Activated T-cell treated with anti-CD3 and anti-CD28 coated beads for 1 hour (primary cell): ENCODE measurements at places on chromosomes 13 and 19.

DNA sequence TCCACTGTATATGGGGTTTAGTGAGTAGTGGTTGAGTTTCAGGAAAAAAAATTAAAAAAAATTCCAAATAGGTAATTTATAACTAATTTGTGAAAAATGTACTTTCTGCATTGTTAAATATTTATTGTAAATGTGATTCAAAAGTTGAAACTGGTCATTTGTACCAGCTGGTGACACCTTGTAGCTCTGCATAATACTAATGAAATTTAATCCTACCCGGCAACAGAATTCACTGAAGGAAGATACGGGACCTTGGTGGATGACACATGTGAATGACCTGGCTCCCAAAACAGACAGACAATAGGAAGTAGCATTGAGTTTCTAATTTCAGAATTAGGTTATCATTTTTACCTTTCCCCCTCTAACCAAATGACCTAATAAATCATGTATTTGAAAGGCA, 73.8 kb downstream of the SLITRK6 start:
- no peak for DNase-seq

DNA sequence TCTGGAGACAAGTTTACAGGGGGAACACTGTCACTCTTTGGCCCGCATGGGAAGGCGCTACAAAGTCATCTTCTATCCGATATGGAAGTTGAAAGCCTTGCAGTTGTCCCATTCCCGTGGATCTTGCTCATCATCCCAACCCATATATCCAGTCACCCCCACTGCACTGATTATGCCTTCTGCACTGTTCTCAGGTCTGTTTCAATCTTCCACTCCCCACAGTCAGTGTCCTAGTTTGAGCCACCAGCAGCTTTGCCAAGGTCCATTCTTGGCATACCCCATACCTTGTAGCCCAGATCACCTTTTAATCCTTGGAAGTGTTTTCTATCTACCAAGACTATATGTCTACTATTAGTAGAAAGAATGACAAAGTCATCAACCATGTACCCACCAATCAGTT, 88.1 kb downstream of the MIPEP start:
- DNase-seq, result no peak

DNA sequence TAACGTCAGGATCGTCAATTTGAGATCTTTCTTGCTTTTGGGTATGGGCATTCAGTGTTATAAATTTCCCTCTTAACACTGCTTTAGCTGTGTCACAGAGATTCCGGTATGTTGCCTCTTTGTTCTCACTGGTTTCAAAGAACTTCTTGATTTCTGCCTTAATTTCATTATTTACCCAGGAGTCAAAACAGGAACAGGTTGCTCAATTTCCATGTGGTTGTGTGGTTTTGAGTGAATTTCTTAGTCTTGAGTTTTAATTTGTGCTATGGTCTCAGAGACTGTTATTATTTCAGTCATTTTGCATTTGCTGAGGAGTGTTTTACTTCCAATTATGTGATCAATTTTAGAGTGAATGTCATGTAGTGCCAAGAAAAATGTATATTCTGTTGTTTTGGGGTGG, 153.1 kb downstream of the PCDH17 start:
- no peak for DNase-seq

GRCh38 chr13:46717856-46718255, 79.1 kb downstream of the ESD start:
- DNase-seq, result no peak

GRCh38 chr13:33280923-33281322, 4.6 kb downstream of the STARD13 start:
- no peak for DNase-seq

DNA sequence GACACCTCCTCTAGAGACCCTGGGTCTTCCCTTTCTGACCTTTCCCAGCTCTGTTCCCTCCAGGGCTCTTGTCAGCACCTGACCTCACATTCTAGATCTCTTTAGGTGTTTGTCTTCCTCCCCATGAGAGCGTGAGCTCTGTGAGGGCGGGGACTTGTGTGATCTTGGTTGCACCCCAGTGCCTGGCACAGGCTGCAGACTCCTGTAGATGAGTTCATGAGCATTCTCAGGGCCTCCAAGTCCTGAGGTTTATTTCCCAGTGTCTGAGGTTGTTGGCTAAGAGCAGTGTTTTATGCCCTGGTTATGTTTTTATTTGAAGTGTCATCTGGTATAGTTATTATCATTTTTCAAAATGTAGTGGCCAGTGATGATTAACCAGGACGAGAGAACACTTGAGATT, 596 bp downstream of the CEACAM4 start:
- no peak for DNase-seq

DNA sequence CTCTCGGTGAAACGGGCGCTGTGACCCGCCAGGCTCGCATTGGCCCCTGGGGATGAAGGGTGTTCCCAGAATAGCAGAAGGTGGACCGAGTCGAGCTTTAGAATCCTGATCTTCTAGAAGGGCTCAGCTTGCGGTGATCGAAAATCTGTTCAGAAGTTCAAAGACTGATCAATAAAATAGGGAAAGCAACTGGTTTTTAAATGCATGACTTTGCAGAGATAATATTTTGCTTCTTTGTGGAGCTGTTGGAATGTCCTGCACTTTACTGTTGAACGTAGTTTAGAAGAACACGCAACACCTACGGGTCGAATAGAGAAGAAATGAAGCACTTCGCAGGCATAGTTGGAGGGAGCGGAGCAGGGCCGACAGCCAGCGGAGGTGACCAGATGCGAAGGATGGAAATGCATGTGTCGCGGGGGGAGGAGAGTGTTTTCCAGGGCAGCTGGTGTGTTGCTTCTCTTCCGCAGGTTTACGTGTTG, 766 bp downstream of the CEBPG start:
- no peak for DNase-seq

DNA sequence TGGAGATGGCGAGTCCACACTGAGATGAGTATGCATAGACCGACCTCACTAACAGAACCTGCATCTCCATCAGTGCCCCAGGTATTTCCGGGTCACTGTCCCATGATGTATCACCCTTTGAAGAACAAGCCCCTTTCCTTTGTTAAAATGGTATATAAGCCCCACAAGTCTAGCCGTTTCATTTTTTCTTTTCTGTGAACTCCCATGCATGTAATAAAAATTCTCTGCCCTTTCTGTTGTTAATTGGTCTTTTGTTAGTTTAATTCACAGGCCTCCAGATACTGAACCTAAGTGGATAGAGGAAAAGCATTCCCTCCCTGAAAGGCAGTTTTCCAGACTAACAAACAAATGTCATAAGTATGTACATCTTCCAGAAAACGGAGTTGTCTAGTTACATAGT, 15.0 kb upstream of the CD177 start:
- no peak for DNase-seq

- DNase-seq, result no peak
Observed at GRCh38 chr13:46487748-46488147, 65.2 kb upstream of the LRCH1 start.

GRCh38 chr19:42037649-42038048, 32.4 kb downstream of the GRIK5 start:
- DNase-seq, result no peak

GRCh38 chr13:109586509-109587346, 199.7 kb downstream of the IRS2 start:
- DNase-seq, result no peak

GRCh38 chr13:48574041-48574796, 41.3 kb upstream of the RCBTB2 start:
- no peak for DNase-seq

DNA sequence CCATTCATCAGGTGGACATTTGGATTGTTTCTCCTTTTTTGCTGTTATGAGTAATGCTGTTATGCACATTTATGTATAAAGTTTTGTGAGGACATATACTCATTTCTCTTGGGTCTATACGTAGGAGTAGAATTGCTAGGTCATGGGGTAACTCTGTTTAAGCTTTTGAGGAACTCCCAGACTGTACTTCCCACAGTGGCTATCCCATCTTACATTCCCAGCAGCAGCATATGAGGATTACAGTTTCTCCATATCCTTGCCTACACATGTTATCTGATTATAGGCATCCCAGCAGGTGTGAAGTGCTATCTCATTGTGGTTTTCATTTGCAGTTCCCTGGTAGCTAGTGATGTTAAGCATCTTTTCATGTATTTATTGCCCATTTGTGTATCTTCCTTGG, 5.9 kb downstream of the ZSCAN22 start:
- DNase-seq, result no peak

DNA sequence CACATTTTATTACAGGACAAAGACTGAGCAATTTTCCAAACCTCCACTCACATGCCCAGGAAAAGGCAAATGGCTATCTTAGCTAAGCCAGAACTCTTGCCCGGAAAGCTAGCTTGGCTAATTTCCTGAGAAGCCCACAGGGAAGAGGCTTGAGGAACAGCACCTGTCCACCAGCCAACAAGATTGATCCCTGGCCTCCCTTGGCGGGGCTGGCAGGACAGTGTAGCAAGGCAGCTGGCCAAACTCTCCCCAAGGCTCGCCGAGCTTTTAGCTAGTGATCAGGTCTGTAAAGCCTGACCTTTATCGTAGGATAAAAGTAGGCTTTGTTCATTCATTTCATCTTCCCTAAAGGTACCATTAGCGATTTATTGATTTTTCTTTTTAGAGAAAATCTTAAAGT, 101.4 kb downstream of the UQCRFS1 start:
- no peak for DNase-seq

DNA sequence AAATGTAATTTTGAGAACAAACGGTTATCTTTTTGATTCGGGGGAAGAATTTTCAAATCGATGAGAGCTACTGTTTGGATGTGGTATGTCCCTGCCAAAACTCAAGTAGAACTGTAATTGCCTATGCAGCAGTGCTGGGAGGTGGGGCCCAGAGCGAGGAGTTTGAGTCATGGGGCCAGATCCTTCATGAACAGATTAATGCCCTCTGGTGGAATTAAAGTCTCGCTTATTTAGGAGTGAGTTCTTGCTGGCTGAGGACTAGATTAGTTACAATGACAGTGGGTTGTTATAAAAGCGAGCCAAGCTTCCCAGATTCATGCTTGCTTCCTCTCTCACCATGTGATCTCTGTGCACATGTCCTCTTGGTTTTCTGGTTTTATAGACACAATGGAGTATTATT, 11.8 kb upstream of the PRR20A start:
- no peak for DNase-seq

- DNase-seq, result no peak
Observed at GRCh38 chr13:91346062-91346461, 1.4 kb upstream of the MIR17HG start.

- no peak for DNase-seq
Observed at GRCh38 chr13:97364031-97364430, 69.9 kb upstream of the RAP2A start.

- DNase-seq, result no peak
Observed at GRCh38 chr19:32464279-32464678, 58.7 kb downstream of the DPY19L3 start.
